ENCODE measurements at places on chromosomes 1 and 21. TPM values are rescaled to one million over a fixed set of nuclear protein-coding genes. Genes with fewer than 3 reads are reported as not detected.

GRCh38 chr21:35210093-35210492, 161.0 kb upstream of the RUNX1 start:
- no peak for DNase-seq

Gene BCL2L15
- total RNA-seq, result under 0.01 TPM

Gene PKNOX1
- total RNA-seq, result 14.0 TPM

- no peak for DNase-seq
These were observed 78.8 kb downstream of the C1orf21 start for GRCh38 chr1:184465489-184466146.
